Stimulated activated CD4-positive, alpha-beta T cell treated with anti-CD3 and anti-CD28 coated beads, TNF-alpha, amount 100 ng/mL, for 4 hours (primary cell): ENCODE measurements at places on chromosomes 1 and 21.
A peak's percentile ranks its signal among the peaks of the same experiment; 100 is the strongest.

- DNase-seq: no peak
These were observed 12.4 kb downstream of the NRIP1 start for GRCh38 chr21:15052459-15052763.

DNA sequence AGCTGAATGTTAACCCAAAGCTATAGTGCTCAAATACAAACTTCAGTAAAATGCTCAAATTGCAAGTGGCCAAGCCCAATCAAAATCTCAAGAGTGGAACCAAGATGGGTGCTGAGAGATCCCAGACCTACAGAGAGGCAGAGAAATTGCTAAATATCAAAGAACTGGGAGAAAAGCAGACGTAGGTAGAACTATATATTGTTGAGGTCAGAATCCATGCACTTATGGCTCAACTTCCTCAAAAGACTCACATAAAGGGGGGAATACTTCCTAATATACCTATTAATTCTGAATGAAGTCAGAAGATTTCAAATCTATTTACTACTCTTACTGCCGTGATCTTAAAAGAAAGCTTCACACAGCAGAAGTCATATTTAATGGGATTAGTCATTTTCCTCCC lies 65.2 kb downstream of the PUM1 start:
- DNase-seq: no peak

- DNase-seq: no peak
These were observed 1.8 kb upstream of the CAP1 start for GRCh38 chr1:40038697-40039096.

GRCh38 chr21:20998886-20999285 lies 677 bp downstream of the NCAM2 start:
- DNase-seq: no peak

- no peak for DNase-seq
These were observed 74.3 kb downstream of the ETS2 start for GRCh38 chr21:38879912-38880576.

GRCh38 chr1:111880881-111881837 lies 108.3 kb downstream of the KCND3 start:
- no peak for DNase-seq

DNA sequence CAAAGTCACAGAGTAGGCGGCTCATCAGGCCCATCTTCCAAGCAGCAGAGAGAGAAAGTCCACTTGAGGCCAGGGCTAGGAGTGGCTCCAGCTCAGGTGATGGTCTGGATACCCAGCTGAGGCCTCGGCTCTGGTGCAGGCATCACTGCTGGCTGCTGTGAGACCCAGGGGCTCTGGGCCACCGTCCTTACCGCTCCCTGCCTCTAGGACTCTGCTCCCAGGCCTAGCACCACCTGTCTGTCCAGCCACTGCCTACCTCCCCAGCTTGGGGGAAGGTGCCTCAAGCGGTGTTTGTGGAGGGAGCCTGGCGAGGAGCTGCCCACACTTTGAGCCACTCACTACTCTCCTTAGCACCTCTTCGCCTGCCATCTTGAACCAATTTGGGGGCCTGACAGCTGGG lies 57.9 kb downstream of the DMRTB1 start:
- DNase-seq: no peak

- no peak for DNase-seq
These were observed 983.4 kb upstream of the PRMT6 start for GRCh38 chr1:106072909-106073600.

- no peak for DNase-seq
These were observed 76.6 kb downstream of the GIPC2 start for GRCh38 chr1:78122389-78122788.

DNA sequence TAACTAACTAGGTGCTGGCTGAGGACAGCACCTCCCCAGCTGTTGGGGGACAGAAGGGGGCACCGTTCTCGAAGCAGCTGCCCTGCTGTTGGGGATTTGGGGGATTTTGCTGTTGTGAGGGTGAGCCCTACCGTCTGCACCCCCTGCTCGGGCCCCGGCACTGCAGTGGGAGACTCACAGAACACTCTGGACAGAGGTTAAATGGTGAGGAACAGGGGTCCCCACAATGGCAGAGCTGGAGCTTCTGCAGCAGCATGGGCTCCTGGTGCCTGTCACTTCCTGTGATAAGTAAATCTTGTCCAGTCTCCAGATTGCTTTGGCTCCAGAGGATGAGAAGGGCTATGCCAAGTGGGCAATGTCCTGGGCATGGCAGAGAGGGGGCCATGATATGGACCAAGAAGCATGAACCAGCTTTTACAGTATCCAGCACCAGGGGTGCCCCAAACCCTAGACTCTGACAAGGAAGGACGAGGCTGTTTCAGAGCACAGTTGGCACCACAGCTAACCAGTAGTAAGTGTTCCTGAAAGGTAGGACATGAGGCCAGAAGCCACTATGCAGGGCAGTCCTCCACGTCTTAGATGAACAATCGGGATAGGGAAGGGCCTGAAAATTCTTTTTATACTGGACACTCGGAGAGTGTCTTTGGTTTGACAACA lies 365.1 kb upstream of the VAMP3 start:
- DNase-seq: no peak

GRCh38 chr21:21612466-21612865 lies 614.3 kb downstream of the NCAM2 start:
- no peak for DNase-seq

GRCh38 chr1:216168546-216168945 lies 254.7 kb downstream of the USH2A start:
- DNase-seq: no peak

DNA sequence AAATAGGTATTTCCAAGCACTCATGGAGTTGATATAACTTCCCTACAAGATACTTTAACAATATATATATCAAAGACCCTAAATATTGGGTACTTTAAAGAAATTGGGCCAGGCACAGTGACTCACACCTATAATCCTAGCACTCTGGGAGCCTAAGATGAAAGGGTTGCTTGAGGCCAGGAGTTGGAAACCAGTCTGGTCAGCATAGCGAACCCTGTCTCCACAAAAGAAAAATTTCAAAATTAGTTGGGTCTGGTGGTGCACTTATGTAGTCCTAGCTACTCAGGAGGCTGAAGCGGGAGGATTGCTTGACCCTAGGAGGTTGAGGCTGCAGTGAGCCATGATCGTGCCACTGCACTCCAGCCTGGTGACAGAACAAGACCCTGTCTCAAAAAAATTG lies 393.9 kb upstream of the DEPDC1 start:
- no peak for DNase-seq

DNA sequence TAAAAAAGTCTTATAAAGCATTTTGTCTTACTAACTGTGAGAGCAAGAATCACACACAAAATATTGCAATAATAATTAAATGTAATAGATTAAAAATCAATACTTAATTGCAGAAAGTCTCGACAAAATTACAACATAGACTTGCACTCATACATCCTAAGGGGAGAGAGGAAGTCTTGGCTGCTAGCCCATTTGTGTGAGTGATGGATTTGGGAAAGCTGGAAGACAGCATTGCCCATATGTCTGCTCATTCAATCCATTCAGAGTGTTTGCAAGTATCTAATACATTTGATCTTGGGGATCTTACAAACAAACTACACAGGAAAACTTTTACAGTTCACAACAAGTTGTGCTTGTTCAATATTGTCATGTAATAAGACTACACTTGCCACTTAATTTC lies 140.5 kb downstream of the COL11A1 start:
- no peak for DNase-seq

GRCh38 chr1:1127551-1128451 lies 11.9 kb upstream of the C1orf159 start:
- no peak for DNase-seq

DNA sequence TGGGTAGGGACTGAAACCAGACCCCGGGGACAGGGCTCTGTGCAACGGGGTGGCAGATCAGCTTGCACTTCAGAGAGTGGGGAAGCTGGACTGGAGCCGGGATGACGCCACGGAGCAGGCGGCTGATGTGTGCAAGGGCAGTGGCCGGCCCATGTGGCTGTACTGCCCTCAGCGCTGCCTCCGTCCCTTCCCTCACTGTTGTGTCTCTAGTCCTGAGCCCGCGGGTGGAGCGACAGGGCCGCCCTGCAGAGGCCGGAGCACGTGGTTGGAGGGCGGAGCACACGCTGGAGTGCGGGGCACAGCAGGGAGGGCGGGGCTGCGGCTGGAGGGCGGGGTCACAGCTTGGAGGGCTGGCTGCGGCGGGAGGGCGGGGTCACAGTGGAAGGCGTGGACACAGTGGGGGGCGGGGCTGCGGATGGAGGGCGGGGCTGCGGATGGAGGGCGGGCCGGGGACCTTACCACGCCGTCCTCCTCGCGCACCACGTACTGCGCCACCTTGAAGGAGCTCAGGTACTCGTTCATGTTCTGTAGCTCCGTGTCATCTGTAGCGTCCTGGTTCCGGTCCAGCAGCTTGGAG lies 52.4 kb downstream of the CHD5 start:
- peak; percentile 46 for DNase-seq
